Jurkat, Clone E6-1 (cell line): ENCODE measurements at places on chromosomes 16 and 17.

GRCh38 chr16:75088934-75089333 is 27.6 kb downstream of the LDHD start:
- DNase-seq = no peak

- no peak for DNase-seq
Observed at GRCh38 chr17:41679740-41680425, 8.8 kb upstream of the EIF1 start.

DNA sequence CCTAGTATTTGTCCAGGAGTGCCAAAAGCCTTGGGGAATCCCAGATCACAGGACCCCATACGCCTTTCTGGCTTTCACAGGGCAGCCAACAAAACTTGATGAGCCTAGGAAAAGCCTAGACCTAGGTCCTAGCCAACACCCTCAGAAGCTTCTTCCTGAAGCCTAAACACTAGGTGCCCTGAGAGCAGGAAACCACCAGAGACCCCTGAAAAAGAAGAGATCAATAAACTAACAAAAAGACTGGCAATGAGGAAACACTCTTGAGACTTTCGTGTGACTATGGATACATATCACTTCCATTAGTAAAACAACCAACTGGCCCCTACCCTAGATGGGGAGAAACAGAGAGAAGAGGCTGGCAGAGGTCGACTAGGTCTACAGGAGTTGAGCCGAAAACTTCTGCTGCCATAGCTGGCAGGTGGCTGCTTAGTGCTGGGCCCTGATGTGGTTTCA is 1.2 kb downstream of the ORMDL3 start:
- DNase-seq = no peak

GRCh38 chr16:12009462-12009861 is 32.9 kb downstream of the SNX29 start:
- no peak for DNase-seq

DNA sequence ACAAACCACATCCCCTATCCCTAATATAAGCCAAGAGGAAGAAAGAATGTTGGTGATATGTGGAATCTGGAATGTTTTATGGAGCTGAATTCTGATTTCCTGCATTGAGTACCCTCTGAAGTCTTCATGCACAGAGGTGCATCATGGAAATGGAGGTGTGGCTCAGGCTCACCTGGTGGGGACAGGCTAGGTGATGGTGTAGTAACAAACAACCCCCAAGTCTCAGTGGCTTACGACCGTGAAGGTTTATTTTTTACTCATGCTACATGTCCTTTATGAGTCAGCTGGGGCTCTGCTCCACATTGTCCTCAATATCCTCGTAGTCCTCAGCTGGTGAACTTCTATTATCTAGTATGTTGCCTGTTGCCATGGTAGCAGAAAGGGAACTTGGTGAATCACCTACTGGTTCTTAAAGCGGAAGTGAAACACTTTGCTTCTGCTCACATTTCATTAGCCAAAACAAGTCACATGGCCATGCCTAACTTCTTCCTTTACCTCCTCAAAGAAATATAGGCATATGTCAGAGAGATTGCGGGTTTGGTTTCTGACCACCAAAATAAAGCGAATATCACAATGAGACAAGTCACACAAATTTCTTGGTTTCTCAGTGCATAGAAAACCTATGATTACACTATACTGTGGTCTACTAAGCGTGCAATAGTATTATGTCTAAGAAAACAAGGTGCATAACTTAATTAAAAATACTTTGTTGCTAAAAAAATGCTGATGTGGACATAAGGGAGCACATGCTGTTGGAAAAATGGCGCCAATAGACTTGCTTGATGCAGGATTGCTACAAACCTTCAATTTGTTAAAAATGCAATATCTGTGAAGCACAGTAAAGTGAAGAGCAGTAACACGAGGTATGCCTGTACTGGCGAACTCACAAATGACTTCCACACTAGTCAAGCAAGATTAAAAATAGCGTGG is at the start of gene PMFBP1:
Gene PMFBP1, minus strand, starts transcription at position 51 of the 930 bp plus-strand sequence. CDS start 947 bp downstream, outside the sequence.
- DNase-seq = peak; percentile 8
